ENCODE measurements at places on chromosomes 1 and 21. TPM values are rescaled to one million over a fixed set of nuclear protein-coding genes. Genes with fewer than 3 reads are reported as not detected.

Gene SELL
- total RNA-seq = 0.67 TPM

- DNase-seq = no peak
Measured at GRCh38 chr1:159946242-159947187, 1.1 kb upstream of the IGSF9 start.

Gene MAN1A2
- total RNA-seq = 38.3 TPM

Gene SCMH1
- 40.0 TPM for total RNA-seq

Gene PROX1
- 4.0 TPM for total RNA-seq

DNA sequence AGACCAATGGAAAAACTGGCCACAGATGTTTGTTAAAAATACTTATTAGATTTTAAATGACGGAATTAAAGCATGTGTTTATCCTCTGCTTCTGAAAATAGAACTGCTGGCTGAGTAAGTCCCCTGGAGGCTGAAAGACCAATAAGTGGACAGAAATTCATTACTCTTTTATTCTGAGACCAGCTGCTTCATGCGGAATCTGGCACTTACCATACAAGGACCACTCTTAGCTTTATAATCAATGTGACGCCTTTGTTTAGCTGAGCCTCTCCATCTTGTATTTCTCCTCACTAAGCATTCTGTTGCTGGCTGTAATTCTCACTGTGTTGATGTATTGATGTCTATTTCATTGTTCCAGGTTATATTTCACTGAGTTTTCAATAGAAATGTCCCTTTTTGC lies 6.3 kb upstream of the EXO1 start:
- DNase-seq = no peak

GRCh38 chr1:95233319-95233736 lies 682 bp upstream of the RWDD3 start:
- peak; percentile 24 for DNase-seq

DNA sequence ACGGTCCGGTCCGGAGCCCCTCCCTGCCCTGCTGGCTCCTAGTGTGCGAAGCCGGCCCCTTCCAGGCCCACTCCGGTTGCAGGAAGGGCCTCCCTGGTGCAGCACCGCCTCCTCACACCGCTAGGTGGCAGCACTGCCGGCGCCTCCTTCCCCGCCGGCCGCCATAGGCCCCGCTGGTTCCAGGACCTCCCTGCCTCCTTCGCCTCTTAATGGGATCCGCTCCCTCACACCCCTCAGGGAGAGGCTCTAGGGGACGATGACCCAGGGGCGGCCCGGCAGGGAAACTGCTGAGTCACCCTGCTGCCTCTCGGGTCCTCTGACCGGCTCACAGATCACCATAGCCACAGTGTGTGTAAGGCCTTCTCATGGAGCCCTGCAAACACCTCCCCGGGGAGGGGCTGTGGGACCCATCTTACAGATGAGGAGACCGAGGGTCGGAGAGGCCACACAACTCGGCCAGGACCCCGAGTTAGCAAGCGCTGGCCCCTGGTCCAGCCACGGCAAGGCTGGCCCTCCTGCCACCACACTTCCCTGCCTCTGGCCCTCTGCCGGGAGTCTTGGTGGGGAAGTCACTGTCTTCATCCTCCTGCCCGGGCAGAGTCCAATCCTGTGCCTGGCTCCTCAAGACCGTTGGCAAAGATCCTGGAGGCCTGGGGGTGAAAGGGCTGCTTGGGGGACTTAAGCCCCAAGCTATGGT lies 1.6 kb upstream of the AJAP1 start:
- DNase-seq = peak; percentile 15

GRCh38 chr1:193062698-193063463 lies 3.5 kb downstream of the RO60 start:
- DNase-seq = no peak

- no peak for DNase-seq
Measured at GRCh38 chr1:88984569-88984968, 7.9 kb downstream of the KYAT3 start.

Gene CNKSR1
- total RNA-seq = not detected

DNA sequence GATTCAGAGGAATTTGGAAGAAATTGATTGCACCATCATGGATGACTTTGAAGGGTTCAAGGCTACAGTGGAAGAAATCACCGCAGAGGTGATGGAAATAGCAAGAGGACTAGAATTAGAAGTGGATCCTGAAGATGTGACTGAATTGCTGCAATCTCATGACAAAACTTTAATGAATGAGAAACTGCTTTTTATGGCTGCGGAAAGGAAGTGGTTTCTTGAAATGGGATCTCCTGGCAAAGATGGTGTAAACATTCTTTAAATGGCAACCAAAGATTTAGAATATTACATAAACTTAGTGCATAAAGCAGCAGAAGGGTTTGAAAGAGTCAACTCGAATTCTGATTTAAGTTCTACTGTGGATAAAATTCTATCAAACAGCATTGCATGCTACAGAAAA lies 698.6 kb downstream of the PLA2G4A start:
- DNase-seq = no peak

Gene KRTAP27-1
- total RNA-seq = not detected

Gene LRRC53
- not detected for total RNA-seq

DNA sequence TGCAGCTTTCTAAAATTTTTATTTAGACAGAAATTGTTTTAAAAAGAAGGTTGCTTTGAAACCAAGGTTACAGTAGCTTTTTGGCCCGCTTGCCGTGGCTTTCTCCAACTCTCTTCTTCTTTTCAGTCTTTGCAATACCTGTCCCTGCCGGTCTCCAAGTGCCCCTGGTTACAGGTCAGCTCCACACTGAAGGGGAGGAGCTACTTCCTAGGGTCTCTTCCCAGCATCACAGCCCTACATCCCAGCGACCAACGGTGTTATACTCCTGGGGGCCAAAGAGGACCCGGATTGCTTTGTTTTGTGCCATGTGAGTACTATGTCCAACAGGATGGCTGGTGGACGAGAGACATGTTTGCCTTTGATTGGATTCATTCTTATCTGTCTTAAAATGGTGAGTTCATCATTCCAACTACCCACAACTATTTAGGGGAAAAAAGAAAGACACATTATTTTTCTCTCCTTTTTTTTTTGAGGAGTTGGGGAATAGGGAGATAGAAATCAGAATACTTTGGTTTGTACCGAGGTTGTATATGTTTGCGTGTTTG lies at the start of gene FNDC7:
TSS of gene FNDC7 (plus strand) at position 303 of the 545 bp plus-strand sequence. CDS start at position 329, 26 bp downstream.
- no peak for DNase-seq

DNA sequence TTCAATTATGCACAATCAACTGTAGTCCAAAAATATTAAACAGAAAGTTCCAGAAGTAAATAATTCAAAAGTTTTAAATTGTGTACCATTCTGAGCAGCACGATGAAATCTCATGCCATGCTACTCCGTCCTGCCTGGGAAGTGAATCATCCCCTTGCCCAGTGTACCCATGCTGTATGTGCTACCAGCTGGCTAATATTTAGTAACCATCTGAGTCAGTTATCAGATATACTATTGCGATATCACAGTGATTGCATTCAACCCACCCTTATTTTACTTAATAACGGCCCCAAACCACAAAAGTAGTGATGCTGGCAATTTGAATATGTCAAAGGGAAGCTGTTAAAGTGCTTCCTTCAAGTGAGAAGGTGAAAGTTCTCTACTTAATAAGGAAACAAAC lies 56.2 kb downstream of the EVI5 start:
- no peak for DNase-seq

GRCh38 chr1:84736944-84737343 lies 46.7 kb upstream of the SSX2IP start:
- no peak for DNase-seq

Gene CYP2J2
- total RNA-seq = 0.27 TPM
